ENCODE measurements at places on chromosomes 1 and 21.

GRCh38 chr1:147539122-147539575, 2.2 kb upstream of the BCL9 start:
- no peak for DNase-seq

- no peak for DNase-seq
Measured at GRCh38 chr1:54096877-54097240, 43.5 kb downstream of the TCEANC2 start.

DNA sequence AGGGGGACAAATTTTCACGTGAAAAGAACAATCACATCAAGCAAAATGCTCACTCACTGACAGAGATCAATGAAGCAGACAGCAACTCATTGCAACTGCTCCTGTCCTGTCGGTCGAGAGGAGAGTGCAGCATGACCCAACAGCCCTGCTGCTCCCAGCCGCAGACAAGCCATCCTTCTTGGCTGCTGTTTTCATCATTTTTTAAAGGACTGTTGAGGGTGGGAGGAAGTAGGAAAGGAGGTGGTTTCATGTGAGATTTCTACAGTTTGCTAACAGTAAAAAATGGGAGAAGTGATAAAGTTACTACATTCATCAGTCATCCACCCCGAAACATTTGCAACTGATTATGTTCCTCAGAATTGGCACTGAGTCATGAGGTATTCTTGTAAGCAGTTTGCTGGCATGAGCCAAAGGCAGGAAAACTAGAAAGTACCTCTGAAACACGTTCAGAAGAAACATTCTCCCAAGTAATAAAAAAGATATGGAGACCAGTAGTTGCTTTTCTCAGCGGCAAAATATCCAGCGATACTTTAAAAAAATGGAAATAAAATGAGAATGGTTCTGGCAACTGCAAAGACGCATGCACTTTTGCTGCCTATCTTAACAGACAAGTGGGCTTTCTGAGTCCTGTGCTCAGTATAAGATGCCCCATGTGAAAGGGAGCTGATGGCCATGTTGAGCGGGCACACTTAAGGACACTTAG, 72.0 kb upstream of the CLDN14 start:
- DNase-seq: no peak

DNA sequence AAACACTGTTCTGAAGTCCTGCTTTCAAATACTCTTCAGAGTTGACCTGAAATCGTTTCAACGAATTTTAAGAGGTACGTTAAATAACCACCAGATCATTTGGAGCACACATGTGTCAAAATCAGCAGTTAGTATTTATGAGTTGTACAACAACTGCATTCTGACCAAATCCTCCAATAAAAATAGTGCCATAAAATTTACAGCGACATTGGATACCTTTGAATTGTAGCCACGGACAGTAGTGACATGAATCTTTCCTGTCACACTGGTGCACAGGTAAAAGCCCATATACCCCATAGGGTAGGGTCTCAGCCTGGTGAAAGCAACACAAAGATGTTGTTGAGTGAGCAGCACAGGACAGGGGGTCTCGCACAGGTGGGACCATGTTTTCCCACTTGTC, 121.5 kb downstream of the CLIC6 start:
- no peak for DNase-seq

- no peak for DNase-seq
Measured at GRCh38 chr1:83516369-83516768, 482.6 kb downstream of the TTLL7 start.

DNA sequence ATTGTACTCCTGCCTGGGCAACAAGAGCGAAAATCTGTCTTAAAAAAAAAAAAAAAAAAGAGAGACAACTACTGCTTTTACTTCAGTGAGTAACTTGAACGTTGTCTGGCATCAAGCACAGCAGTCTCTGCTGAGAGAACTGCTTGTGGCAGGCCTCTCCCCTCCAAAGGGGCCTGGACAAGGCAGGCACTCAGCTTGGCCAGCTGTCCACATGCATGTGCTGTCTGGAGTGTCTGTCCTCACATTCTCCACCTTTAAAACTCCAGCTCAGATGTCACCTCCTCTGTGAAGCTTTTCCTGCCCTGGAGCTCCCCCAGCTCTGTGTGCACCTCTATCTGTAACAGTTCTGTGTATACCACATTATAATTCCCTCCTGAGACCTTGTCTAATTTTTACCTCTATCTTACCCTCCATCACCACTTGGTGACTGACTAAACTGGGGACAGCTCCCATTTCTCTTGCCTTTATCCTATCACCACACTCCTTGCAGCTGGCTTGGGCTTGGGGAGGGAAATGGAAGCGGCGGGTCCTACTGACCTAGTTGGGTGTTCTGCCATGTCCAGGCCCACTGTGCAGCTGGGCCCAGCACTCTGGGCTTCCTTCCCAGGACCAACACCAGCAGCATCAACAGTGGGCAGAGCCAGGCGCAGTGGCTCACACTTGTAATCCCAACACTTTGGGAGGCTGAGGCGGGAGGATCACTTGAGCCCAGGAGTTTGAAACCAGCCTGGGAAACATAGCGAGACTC, 71.4 kb upstream of the ARTN start:
- DNase-seq: no peak

GRCh38 chr1:46676531-46676930, 4.9 kb downstream of the TEX38 start:
- no peak for DNase-seq

DNA sequence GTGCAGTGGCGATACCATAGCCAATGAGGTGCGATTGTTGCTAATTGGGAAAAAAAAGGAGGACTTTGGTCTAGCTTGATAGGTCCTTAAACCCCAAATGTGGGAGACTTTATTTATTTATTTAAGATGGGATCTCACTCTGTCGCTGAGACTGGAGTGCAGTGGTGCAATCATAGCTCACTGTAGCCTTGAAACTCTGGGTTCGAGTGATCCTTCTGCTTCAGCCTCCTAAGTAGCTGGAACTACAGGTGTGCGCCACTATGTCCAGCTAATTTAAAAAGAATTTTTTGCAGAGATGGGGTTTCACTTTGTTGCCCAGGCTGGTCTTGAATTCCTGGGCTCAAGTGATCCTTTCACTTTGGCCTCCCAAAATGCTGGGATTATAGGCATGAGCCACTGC, 24.0 kb upstream of the SRSF10 start:
- no peak for DNase-seq

DNA sequence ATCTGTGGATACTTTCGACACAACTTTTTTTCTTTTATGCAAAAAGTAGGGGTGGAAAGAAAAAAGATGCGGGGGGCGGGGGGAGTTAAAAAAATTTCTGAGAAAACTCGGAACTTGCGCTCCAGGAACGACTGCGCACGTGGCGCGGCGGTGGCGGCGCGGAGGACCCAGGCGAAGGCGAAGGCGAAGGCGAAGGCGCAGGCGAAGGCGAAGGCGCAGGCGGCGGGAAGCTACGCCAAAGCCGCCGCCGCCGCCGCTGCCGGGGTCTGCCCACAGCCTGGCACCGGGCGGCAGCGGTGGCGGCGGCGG, 208 bp upstream of the BARHL2 start:
- no peak for DNase-seq

DNA sequence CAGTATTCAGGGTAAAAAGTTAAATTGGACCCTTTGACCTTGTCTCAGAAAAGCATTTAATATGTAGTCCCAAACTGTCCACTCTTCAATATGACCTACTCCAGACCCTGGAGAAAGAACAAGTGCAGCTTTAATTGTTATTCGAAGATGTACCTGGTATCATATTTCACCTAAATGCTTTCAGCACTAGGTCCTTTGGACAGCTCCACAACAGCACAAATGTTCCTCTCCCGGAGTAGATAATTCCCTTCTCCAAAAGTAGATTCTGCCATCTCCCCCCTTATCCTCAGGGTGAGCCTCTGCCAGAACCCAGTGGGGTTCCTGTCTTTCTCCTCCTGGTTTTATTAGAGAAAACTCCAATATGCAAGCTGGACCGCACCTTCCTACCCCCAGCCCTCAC, 104.5 kb upstream of the AJAP1 start:
- no peak for DNase-seq

DNA sequence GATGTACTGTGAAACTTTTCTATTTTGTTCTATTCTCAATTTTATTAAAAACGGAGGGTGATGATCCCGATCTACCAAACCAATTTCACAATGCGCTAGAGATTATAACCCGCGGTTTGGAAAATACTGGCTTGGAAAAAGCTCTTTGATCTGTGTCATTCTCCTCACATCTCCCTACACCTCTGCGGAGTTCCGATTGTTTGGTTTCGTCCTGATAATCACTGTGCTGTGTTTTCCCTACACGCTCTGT, 536 bp upstream of the ABCD3 start:
- no peak for DNase-seq

DNA sequence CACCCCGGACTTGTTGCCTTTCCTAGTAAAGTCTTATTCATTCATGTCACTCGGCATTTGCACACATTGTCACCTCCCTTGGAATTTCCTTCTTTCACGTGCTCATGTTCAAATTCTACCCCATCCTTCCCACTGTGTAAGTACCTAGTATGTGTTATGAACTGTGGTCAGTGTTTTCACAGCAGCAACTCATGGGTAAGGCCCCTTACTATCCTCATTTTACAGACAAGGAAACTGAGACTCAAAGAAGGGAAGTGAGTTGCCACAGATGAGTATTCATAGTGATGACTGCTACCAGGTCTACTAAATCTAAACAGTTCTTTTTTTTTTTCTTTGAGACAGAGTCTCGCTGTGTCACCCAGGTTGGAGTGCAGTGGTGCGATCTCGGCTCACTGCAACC, 10.5 kb downstream of the CITED4 start:
- no peak for DNase-seq

- no peak for DNase-seq
Measured at GRCh38 chr1:13801232-13801631, 101.2 kb downstream of the PRDM2 start.

Measured in CD4-positive, alpha-beta T cell (primary cell).